Fibroblast of skin of abdomen (primary cell): ENCODE measurements at places on chromosomes 5 and 9.

GRCh38 chr5:81303563-81303962 lies 2.2 kb downstream of the ZCCHC9 start:
- peak; percentile 48 for DNase-seq

GRCh38 chr9:91248707-91249106 lies 113.0 kb downstream of the AUH start:
- DNase-seq = no peak

- DNase-seq = no peak
These were observed 23.1 kb upstream of the TRPM3 start for GRCh38 chr9:71144495-71144894.

- DNase-seq = no peak
These were observed 384.4 kb downstream of the TMEM167A start for GRCh38 chr5:82692826-82693225.

- DNase-seq = no peak
These were observed 21.4 kb downstream of the GOLGA2 start for GRCh38 chr9:128254362-128254761.

DNA sequence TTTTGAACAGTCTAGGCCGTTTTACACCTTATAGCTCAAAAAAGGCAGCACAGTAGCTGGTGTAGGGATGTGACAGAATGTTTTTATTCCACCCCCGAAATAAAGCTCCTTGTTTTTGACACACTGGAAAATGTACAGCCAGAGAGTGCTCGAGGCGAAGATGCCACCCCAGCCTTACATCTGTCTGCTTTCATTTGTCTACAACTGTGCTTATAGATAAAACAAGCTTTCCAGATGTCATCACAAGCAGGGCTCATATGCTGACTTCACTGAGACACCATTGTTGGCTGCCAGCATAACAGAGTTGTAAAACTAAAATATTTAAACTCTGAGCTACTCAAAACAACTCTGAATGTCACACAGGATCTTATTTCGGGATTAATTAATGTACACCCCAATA lies 386.3 kb downstream of the BNC2 start:
- DNase-seq = no peak
